ENCODE measurements at places on chromosomes 2 and 18. TPM values are rescaled to one million over a fixed set of nuclear protein-coding genes. Genes with fewer than 3 reads are reported as not detected.

Gene POTEI
- not detected for total RNA-seq

Gene GPR17
- total RNA-seq: not detected

Gene TP53I3
- total RNA-seq: 31.3 TPM

Gene LTBP1
- total RNA-seq: 502 TPM

Gene FBXO15
- total RNA-seq: 1.1 TPM

Gene PRKAG3
- not detected for total RNA-seq

Gene CFC1
- total RNA-seq: not detected

Gene SNORC
- total RNA-seq: 1.2 TPM

Gene SRD5A2
- not detected for total RNA-seq

All from uterine smooth muscle cell (primary cell).